CD8-positive, alpha-beta T cell (primary cell): ENCODE measurements at places on chromosomes 2 and 18.

GRCh38 chr2:3427272-3427671 is 47.8 kb downstream of the TRAPPC12 start:
- DNase-seq: no peak

DNA sequence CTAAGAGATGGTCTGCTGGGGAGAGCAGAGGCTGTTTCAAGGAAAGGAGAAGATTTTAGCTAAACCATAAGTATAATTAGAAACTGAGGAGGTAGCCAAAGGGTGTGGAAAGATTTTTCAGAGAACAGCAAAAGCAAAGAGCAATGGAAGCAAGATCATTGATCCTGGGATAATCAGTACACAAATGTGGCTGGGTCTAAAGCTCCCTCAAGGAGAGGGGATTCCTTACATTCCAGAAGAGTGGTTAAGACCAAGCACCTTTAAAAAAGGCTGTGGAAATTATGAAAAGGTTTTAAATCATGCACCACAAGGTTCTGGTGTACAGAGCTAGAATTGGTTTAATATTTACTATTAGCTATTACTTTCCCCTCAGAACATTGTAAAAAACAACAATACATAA is 246.0 kb upstream of the UBE2E3 start:
- no peak for DNase-seq

GRCh38 chr2:46328829-46329228 is 31.6 kb downstream of the EPAS1 start:
- no peak for DNase-seq

DNA sequence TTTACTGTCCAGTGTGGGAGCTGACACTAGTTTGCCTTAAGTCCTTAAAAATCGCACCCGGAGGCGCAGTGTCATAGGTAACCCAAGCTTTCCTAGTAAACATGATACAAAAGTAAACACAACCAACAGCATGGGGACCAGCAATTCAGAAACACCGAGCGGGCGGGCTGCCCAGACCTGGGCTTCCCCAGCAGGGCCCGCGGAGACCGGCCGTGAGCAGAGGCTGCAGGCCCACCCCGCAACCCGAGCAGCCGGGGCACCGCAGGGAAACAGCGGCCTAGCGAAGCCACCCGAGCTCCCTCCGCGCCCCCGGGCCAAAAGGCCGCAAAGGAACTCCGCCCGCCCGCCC is 296 bp downstream of the TTC21B start:
- DNase-seq: no peak

DNA sequence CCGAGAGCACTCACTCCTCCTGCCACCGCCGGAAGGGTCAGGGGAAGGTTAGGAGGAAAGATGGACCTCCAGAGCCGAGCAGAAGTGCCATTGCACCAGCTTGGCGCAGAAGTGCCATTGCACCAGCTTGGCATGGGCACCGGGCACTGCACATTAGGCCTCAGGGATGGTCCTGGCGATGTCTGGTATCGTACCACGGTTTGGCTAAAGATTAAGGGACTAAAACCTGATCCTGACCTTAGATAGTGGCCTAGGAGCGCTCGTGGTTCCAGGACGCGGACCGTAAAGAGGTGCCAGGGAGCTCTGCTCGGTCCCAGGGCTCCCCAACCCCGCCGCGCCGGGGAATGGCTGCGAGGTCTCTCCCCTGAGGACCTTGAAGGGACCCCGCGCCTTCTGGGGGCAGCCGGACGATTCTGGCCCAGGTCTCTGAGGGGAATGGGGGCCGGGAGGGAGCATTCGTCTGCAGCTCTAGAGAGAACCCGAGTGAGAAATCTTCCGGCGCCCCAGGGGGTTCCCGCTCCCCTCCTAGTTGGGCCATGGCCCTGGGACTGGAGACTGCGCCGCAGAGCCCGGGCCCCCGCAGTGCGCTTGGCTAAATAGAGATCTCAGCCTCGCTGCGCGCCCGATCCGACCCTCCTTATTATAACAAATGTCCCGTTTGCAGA is 1.8 kb downstream of the PAX8 start:
- no peak for DNase-seq

DNA sequence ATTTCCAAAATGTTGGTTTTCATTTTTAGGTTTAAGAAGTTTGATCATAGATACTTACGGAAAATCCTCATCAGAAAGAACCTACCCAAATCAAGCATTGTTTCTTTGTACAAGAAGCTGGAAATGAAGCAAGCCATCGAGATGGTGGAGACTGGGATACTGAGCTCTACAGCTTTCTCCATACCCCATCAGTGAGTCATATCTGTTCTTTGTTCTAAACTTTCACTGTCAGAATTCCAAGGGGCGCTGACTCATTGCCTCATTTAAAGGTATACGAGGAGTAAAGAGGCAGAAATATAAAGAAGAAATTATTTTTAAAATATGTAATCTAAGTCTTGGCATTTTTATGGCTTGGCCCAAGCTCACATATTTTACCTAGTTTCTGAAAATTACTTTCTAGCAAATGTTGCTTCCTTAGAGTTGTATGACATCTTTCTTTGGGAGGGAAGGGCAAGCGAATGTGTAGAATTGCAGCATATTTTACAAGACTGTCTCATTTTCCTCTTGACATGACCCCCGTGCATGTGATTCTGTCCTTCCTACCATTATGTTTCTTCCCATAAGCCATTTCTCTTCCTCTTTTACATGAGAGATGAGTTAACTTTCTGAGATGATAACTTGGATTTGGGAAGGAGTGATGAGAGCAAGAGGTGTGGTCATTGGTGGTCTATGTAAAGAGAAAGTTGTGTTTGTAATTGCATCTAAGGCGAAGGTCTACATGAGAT is 41.2 kb downstream of the SLC9A4 start:
- no peak for DNase-seq

DNA sequence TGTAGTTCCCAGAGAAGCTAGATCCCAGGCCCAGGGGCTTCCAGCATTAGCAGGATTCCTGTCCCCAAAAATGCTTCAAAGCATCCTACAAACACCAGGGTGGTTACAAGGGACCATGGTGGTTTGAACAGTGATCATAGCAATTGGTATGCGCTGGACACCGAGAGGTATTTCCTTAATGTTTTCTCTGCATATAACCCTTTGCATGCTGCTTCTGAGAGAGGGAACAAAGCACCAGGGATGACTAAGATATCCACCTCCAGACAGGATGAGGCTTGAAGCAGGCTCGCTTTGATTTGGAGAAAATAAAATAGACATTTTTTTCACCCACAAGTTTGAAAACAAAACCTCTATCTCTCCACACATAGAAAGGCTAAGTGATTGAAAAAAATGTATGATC is 50.5 kb upstream of the TSPYL6 start:
- DNase-seq: no peak

- no peak for DNase-seq
Observed at GRCh38 chr2:28477087-28477486, 18.8 kb upstream of the PLB1 start.

GRCh38 chr2:165610591-165611029 is 141.1 kb downstream of the CSRNP3 start:
- DNase-seq: no peak

DNA sequence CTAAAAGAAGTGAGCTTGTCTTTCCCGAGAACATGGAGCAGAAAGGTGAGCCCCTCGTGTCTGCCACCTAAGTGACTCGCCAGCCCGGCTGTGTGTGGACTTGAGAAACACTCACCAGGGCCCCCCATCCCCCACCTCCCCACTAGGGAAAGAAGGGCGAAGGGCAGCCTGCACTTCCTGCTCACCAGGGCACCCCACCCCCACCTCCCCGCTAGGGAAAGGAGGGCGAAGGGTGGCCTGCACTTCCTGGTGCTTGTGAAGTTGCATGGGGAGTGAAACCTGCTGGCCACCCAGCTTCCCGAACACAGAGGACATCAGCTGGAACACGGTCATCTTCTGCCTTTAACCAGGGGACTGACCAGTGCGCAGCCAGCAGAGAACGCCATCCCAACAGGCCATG is 402.7 kb upstream of the SALL3 start:
- no peak for DNase-seq

DNA sequence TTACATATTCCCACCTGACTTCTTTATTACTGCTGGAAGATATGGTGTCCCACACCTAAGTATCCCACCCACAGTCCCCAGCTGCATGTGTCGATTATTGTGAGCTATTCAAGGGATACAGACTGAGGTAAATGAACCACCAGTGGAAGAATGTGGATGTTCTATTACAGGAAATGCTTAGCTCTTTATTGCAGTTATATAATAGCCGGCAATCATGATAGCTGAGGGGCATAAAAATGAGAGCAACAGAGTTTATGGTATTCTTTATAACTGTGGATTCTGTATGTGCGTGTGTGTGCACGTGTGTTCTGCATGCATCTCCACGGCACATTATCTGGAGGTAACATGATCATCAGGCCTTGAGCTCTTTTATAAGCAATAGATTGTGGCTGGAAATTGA is 198.9 kb downstream of the NEDD4L start:
- no peak for DNase-seq

DNA sequence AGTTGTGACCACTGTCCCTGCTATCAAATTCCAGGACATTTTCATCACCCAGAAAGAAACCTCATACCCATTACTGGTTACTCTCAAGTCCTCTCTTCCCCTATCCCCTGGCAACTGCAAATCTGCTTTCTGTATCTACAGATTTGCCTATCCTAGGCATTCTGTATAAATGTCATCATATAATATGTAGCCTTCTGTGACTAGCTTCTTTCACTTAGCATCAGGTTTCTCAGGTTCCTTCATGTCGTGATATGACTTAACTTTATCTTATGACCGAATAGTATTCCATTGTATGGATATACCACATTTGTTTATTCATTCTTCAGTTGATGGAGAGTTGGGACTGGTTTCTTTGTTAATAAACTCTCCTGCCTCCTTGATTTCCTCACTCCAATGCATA is 60.5 kb downstream of the PMAIP1 start:
- DNase-seq: no peak

DNA sequence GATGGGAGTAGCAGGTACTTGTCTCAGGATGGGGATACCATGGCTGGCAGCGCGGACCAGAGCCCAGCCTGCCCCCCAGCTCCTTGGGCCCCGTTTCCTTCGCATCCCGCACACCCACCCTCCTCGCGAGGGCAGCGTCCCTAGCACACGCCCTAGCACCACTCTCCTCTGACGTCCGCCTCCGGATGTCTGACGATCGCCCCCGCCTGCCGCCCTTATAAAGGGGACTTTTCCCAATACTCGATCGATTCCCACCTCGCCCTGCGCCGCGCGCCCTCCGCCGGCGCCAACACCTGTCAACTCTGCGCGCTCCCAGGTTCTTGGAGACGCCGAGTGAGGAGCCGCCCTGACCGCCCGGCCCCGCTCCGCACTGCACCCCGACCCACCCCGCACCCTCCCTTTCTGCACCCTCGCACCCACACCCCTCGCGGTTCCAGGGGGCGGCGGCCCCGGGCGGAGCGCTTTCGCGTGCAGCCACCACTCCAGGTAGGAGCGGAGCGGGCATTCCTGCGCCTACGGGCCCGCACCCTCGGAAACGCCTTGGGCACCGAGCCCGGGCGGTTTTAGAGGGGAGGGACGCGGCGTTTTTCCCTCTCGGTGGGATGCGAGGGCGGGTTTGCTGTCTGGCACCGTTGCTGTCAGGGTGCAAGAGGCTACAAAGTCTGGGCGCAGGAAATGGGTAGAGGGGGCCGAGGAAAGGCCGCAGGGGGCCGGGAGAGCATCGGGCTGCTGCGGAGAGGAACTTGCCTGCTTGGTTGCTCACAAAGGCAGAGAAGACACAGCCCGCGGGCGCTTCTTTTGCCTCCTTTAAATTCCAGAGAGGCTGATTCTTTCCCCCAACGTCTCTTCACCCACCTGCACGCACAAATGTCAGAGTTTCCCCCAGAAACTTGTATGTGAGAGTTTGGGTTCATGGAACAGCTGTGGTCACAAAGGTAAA is at the start of gene SLC5A7:
SLC5A7 (plus strand) TSS at position 247 of the 940 bp plus-strand sequence. CDS start 1,632 bp downstream, outside the sequence.
- DNase-seq: no peak

DNA sequence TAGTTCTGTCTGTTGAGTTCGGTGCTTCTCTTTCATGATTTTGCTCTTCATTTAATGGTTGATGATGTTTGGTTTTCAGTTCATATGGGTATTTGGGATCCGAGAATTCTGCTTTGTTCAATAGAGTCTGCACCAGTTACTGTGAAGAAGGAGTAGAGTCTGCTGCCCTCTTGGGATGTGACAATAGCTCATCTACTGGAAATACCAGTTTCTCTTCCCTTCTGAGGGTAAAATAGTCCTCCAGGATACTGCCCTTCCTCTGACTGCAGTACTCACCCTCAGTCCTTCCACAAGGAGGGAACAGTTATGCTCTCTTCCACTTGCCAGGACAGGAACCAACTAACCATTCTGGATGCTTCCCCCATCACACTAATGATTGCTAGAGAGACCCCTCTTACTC is 12.5 kb upstream of the TNFAIP6 start:
- DNase-seq: no peak

DNA sequence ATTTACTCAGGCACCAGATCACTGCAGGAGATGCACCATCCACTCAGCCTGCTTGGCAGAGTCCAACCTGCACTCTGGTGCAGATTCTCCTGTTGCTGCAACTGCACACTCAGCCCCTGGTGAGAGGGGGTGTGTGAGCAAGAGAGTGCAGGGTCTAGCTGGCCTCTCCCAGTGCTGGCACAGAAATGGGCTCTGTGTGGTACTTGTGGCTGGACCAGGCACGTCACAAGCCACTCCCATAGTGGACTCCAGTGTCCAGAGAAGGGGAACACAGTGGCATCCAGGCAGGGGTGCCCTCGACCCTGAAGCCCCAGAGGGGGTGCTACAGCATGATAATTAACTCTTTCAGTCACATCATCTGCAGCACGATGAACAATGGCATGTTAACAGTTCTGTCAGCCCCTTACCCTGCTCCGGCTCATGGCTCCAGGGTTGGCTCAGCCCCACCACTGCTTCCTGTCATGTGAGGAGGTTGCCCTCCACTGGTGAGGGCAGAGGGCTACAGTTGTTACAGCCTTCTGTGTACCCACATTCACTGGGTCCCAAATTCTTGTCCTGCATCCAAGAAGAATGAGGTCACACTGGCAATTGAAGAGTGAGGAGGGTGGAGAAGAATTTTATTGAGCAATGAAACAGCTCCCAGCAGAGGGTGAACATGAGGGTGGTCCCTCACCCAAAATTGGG is 135.7 kb downstream of the EVA1A start:
- DNase-seq: peak; percentile 26

- no peak for DNase-seq
Observed at GRCh38 chr2:230899287-230899686, 25.8 kb downstream of the GPR55 start.

DNA sequence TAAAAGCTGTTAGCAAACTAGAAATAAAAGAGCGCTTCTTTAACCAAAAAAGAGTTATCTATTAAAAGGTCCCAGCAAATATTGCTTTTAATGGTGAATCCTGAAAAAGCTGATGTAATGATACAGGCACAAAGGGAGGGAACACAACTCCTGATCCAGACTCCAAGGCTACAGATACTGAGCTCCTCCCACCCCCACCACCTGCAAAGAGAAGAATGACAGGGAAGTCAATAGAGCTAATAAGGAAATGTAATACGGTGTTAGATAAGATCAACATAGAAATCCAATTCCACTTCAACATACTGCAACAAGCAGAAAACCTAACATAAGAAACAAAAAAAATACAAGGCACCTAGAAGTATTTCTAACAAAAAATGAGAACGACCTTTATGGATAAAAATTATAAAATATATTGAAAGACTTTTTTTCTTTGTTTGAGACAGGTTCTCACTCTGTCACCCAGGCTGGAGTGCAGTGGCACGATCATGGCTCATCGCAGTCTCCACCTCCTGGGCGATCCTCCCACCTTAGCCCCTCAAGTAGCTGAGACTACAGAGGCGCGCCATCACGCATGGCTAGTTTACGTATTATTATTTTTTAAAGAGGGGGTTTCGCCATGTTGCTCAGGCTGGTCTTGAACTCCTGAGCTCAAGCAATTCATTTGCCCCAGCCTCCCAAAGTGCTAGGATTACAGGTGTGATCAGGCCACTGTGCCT is 192.2 kb downstream of the HDAC4 start:
- DNase-seq: no peak

GRCh38 chr2:8752385-8752784 is 70.5 kb downstream of the ID2 start:
- DNase-seq: no peak
